ENCODE measurements at places on chromosomes 6 and 20.

DNA sequence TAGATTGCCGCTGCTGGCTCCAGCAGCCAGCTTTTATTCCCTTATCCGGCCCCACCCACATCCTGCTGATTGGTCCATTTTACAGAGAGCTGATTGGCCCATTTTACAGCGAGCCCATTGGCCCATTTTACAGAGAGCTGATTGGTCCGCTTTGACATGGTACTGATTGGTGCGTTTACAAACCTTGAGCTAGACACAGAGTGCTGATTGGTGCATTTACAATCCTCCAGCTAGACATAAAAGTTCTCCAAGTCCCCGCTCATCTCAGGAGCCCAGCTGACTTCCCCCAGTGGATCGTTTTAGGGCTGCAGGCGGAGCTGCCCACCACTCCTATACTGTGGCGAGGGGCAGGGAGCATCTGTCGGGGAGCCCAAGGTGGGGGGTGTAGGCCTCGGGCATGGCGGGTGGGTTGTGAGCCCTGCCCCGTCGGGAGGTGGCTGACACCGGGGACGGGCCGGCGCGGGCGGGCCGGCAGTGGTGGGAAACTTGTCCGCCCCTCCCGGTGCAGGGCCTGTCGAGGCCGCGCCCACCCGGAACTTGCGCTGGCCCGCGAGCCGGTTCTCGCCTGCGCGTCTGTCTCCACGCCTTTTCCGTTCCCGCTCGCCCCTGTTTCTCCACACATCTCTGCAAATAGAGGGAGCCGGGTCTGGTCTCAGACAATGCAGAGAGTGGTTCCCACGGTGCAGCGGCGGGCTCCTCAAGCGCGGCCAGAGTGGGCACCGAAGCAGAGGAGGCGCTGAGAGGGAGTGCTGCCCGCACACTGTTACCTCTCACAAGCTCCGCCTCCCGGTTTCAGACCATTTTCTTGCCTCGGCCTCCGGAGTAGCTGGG lies 86.1 kb upstream of the STMND1 start:
- no peak for DNase-seq

- no peak for DNase-seq
Observed at GRCh38 chr6:24497254-24497970, 2.6 kb downstream of the ALDH5A1 start.

- no peak for DNase-seq
Observed at GRCh38 chr6:104705916-104706442, 153.7 kb downstream of the HACE1 start.

- no peak for DNase-seq
Observed at GRCh38 chr20:41135187-41135887, 2.0 kb upstream of the PLCG1 start.

- DNase-seq, result no peak
Observed at GRCh38 chr20:49810491-49811190, 2.0 kb upstream of the SLC9A8 start.

DNA sequence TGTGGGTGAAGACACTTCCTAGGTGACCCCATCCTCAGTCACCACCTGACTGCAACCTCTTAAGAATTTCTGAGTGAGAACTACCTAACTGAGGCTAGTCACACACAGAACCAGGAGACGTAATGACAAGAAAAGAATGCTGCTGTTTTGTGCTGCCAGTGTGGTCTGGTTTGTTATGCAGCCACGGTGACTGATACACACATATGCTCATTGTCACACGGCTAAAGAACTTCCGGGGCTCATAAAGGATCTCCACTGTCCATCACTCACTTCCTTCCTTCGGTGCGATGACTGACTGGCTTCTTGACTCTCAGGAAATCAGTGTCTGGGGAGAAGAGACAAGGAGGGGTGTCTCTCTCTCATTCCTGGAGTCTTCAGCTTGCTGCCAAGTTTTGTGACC lies 88.0 kb downstream of the SLC24A3 start:
- no peak for DNase-seq

DNA sequence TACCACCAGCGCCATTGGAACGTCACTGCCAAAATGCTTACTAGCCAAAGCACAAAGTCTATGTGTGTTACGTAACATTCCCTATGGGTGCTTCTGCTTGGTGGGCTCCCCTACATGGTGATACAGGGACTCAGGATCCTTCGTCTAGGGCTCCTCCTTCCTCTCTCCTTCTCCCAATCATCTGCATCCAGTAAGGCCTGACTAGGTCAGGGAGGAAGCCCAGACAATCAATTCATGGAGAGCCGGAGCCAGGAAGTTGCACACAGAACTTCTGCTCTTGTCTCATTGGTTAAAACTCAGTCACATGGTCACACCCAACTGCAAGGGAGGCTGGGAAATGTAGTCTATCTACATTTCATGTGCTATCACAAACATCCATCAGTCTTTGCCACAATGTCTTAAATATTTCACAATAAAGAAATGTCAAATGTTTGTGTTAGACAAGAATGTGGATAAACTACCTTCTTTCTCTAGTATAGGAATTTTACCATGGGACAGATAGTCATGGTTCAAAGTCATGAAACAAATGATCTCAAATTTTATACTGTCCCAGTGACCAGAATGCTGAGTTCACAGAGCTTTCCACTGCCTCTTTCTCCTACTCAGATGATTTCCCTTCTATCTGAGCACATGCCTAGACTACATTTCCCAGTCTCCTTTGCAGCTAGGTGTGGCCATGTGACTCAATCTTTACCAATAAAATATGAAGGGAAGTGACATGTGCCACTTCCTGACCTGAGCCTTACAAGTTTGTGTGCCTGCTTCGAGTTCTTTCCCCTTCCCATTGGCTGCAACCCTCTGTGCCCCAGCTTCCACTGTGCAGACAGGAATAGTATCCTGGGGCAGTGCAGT lies 9.3 kb upstream of the KCNK15 start:
- DNase-seq, result no peak

- no peak for DNase-seq
Observed at GRCh38 chr6:53603386-53604116, 58.6 kb upstream of the GCLC start.

DNA sequence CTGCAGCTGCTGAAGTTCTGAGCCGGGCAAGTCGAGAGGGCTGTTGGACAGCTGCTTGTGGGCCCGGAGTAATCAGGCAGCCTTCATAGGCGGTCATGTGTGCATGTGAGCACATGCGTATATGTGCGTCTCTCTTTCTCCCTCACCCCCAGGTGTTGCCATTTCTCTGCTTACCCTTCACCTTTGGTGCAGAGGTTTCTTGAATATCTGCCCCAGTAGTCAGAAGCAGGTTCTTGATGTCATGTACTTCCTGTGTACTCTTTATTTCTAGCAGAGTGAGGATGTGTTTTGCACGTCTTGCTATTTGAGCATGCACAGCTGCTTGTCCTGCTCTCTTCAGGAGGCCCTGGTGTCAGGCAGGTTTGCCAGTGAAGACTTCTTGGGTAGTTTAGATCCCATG lies 21.2 kb upstream of the MAPK13 start:
- DNase-seq, result no peak

- DNase-seq, result no peak
Observed at GRCh38 chr6:137804637-137805036, 62.4 kb upstream of the TNFAIP3 start.

DNA sequence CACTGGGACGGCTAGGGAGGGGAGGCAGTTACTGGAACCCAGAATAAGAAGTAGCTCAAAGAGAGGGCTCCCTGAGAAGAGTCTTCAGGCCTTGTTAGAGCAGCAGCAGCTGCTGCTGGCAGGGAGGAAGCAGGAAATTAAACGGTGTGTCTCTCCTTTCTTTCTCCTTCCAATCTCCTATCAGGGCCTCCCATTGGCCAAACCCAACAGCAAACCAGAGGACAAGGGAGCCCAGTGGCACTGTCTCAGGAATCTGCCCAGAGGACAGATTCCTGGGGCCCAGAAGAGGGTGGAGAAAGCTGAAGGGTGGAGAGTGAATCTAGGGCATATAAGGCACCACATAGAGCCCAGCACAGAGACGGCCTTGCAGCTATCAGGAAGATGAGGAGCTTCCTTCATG lies 10.2 kb downstream of the BTN3A1 start:
- no peak for DNase-seq

DNA sequence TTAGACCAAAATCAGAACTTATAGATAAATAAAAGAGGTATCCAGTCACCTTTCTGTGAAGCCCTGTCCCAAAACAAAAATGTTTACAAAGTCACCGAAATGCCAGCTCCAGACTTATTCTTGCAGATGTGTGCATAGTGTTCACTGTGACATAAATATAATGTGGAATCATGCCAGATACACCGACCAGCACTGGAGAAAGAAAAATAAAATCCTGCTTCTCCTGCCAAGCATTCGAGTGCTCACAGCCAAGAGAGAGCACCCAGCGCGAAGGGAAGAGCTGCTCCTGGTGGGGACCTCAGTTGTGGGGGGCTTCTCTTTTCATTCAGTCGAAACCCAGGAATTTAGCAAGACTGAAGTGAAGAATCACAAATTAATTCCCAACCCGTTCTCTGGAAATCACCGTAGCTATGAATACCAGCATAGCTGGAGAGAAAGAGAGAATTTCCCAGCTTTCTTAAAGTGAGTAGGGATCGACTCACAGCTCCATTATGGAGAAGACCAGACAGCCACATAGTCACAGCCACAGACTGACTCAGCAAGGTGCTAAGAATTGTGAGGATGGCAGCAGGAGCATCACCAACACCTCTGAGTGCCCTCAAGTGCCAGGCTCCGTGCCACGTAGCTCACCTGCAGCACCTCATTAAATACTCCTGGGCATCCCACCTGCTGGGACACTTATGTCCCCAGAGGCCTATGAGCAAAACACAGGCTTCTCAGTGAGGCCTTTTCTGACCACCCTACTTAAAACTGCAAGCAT lies 33.2 kb downstream of the BFSP1 start:
- no peak for DNase-seq

DNA sequence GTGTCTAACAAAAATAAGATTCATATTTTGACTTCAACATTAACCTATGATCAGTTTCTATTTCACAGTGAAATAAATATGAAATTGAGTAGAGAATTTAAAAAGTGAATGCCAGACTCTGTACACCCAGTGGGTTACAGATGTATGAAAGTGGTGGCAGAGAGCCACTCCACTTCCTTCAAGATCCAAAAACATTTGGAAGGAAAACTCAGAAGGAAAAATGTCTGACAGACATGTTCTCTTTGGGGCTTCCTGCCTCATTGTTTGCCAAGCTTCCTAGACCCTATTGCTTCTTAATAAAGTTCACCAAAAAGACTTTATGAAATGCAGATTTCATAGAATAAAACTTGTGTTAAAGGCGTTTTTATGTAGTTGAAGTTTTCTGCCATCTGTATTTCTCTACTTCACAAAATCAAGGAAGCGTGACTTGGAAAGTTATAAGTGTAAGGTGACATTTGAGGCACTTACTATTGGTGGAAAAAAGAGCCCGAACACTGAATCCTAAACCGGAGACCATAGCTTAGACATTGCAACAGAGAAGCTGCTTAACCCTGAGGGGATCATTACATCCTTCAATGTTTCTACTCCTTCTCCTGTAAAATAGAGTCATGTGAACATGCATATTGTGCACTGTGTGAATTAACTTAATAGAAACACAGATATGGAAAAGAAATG lies 12.8 kb downstream of the HMGCLL1 start:
- DNase-seq, result no peak

DNA sequence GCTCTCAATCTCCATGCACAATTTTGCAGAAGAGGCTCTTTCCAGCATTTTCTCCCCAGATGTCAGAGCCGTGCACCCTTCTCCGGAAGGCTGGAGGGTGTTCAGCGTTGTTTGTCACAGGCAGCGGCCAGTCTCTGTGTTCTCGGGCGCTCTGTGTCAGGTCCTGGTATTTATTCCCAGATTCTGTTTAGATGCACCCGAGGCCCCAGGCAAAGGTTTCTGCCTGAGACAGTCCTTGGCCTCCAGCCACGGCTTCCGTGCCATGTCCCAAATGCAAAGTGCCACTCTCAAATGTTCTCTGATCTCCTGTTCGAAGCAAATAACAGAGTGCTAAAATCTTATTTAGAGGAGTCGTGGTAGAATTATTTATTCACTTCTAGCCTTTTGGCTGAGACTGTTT lies 140.3 kb upstream of the AGPAT4 start:
- no peak for DNase-seq

DNA sequence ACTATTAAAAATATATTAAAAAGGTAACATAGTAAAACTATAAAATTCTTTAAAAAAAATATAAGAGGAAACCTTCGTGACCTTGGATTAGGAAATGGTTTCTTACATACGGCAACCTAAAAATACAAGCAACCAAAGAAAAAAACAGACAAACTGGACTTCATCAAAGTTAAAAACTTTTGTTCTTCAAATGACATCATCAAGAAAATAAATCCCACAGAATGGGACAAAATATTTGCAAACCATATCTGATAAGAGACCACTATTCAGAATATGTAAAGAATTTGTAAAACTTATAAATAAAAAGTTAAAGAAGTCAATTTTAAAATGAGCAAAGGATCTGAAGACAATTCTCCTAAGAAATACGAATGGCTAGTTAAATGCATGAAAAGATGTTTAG lies 110.0 kb downstream of the ATG5 start:
- no peak for DNase-seq

DNA sequence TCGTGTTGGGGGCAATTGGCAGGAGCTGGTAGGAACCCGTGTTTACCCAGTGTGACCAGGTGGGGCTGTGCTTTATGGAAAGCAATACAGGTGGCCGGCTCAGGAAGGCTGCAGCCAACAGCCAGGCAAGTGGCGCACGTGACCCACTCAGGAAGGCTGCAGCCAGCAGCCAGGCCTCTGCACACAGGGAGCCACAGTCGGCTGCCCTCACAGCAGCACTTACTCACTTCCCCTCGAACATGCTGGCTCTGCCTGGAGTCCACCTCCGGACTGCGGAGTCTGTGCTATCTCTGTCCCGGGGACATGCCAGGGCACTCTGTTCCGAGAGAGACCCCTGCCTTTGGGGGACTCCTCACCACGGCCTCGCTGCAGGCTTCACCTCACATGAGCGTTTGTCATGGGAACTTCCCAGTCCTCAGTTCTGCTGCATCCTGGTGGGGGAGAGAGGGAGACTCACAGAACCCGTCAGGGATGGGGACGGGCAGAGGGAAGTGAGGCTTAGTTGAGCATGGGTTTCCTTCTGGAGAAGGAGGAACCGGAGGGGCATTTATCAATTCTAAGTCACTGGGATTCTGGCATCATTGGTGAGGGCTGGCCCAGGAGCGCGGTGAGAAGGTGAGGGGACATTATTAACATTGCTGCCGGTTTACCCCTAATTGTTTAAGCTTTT lies 76.8 kb downstream of the TTLL2 start:
- no peak for DNase-seq

- DNase-seq, result no peak
Observed at GRCh38 chr6:150622476-150622875, 22.8 kb downstream of the PLEKHG1 start.

DNA sequence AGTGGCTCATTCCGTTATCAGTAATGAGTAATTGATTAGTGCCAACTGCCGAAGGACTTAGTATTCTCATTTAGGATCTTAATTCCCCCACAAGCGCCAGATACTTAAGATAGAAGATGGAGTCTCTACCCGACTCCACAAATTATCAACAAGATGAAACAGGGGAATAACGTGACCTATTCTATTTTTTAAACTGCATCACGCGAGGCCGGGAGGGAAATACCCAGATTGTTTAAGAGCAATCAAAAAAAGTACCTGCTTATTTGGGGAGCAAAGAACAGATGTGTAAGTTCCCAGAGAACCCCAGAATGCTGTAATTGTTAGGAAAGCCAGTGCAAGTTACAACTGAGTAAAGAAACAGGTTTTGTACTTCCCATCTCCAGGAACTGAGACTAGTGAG lies 1.1 kb upstream of the MAP3K5 start:
- no peak for DNase-seq
